ENCODE measurements at places on chromosomes 2 and 18. TPM values are rescaled to one million over a fixed set of nuclear protein-coding genes. Genes with fewer than 3 reads are reported as not detected.

Gene PRPF40A
- 18.9 TPM for polyA plus RNA-seq

Gene POTEE
- polyA plus RNA-seq, result not detected

- H3K4me1 ChIP-seq, result peaks cover 16% of the 10 kb centered on the region
- H3K27me3 ChIP-seq, result no peaks in the 10 kb centered on the region
- no peaks in the 10 kb centered on the region for H3K36me3 ChIP-seq
- no peak overlapping the region for H3K4me3 ChIP-seq
Measured at GRCh38 chr2:145160855-145161254, 640.9 kb upstream of the ZEB2 start.

DNA sequence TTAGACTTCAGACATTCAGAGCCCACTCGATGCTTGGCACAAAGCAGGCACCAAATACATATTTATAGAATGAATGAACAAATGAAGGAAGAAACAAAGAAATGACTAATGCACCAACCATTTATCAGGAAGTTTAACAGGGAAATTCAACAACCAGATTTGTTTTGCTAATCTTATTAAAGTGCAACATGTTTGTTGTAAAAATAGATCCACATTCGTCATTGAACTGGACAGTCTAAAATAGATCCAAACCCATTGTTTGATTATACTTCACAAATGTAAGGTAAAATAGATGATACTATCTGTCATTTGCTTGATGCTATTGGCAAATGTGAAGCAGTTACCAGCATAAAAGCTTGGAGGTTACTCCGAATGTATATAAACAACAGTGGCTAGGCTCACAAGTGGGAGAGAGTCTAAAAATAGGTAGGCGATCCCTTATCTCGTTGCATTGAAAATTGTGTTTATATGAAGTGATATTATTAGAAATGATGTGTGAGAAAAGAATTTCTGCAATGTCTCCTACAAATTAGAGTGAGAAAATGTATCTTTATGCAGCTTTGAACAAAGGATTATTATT lies 246.2 kb downstream of the NEDD4L start:
- no peaks in the 10 kb centered on the region for H3K36me3 ChIP-seq
- peaks cover 70% of the 10 kb centered on the region for H3K4me1 ChIP-seq

All from heart right ventricle (tissue), 16 donors.